Heart right ventricle (tissue), 16 donors: ENCODE measurements at places on chromosomes 16 and 17. TPM values are rescaled to one million over a fixed set of nuclear protein-coding genes. Genes with fewer than 3 reads are reported as not detected.

Gene NUFIP2
- 36.1 TPM for total RNA-seq

Gene RND2
- total RNA-seq = 0.53 TPM

Gene CRYBA1
- not detected for total RNA-seq

Gene PRDM7
- not detected for total RNA-seq
